ENCODE measurements at places on chromosomes 2 and 18.

DNA sequence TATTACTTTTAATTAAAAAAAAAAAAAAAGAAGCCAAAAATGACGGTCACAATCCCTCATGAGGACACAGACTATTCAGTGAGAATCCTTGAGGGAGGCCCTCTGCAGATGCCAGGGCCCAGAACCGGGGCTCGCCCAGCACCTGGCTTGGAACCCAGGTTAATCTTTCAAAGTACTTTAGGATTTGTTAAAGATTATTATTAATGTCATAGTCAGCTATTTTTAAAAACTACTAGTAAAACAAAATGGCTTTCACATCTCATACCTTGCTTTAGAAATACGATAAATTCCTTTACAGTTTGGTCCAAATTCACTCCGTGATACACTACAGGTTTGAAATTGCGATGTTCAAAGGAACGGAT lies 27.1 kb downstream of the C2orf76 start:
- DNase-seq: no peak

GRCh38 chr18:72995558-72995957 lies 127.8 kb upstream of the NETO1 start:
- no peak for DNase-seq

DNA sequence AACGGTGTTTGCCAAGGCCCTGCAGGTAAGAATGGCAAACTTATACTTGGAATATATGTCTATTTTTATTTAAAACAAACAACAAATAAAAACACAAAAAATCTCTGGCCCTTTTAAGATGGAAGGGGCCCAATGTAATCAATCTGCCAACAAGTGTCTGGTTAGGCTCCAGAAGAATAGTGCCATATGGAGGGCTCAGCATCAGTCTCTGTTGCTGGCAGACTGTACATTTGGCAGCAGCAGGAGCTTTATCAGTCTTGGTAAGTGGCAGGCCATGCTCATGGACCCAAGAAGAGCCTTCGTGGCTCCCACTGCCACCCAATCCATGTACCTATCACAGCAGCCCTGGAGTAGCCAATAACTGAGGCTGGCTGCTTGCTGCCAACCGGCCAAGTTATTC lies 101.1 kb downstream of the GALNT3 start:
- no peak for DNase-seq

DNA sequence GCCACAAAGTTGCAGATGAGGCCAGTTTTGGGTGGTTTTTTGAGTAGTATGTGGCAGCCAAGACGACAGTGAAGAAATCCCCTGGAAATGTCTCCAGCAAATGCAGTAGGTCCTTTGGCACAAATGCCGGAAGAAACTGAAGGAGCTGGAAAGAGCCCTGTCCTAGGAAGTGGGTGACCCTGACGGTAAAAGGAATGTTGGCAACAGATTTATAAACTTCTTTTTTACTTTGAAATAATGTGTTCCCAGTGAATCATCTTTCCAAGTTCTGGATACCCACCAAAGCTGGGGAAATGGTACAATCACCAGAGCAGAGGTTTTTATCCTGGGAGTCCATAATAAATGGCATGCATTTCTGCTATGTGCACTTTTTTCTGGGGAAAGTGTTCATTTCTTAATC lies 112.9 kb downstream of the CSRNP3 start:
- no peak for DNase-seq

GRCh38 chr18:49089049-49089448 lies 138.3 kb upstream of the SMAD7 start:
- no peak for DNase-seq

- DNase-seq: no peak
These were observed 31.5 kb upstream of the HAAO start for GRCh38 chr2:42823744-42824453.

DNA sequence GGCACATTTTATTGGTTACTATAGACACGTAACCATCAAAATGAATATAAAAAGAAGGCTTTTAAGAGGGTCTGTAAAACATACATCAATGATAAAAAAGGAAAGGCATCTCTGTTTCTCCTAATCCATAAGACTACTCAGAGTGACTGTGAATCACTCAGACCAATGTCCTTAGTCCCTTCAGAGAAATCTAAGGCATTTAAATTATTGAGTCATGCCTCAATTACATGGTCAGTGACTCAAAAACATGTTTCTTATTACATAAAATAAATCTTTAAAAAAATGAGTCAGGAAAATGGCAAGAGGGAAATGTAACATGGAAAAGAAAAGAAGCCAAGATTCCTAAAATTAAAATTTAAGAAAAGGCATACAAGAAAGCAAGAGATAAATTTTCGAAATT lies 146.6 kb downstream of the ERBB4 start:
- DNase-seq: no peak

DNA sequence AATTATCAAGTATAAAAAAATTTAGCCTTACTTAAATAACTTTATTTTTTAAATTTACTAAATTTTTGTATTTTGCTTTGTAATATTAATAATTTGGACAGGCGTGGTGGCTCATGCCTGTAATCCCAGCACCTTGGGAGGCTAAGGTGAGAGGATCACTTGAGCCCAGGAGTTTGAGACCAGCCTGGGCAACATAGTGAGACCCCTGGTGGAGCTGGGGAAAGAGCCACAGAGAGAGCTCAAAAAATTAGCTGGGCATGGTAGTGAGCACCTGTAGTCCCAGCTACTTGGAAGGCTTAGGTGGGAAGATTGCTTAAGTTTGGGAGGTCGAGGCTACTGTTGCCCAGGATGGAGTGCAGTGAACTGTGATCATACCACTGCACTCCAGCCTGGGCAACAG lies 143.5 kb downstream of the B3GNT2 start:
- no peak for DNase-seq

DNA sequence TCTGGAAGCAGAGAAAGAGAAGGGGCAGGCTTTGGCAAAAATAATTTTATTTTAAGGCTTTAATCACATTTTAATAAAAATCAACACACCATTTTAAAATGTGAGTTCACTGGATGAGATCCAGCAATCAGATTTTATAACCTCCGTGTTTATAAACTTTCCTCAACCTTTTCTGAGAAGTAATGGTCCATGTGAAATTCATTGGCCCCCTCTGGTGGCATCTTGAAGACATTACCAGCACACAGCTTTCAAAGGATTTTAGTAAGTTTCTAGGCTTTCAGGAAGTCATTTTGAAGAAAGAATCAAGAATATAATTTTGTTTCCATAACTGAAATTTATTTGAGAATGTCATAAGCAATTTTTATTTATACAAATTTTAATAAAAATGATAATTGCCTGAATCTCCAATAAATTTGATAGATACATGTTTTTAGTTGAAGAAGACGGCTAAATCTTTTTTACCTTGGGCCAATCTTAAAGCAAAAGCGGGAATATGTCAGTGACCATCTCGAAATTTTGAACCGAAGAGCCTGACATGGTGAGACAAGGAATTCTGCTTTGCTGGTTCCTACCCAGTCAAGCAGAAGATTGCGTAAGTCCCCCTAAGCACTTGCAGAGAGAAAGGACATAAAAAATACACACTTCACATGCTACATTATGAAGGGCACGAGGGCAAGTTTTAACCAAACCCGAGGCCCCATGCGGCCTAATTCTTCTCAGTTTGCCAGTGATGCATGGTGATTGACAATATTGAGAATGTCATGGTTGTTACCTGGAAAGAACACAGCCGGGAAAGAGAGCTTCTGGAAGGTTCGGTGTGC lies 128.4 kb upstream of the CBLN2 start:
- no peak for DNase-seq

DNA sequence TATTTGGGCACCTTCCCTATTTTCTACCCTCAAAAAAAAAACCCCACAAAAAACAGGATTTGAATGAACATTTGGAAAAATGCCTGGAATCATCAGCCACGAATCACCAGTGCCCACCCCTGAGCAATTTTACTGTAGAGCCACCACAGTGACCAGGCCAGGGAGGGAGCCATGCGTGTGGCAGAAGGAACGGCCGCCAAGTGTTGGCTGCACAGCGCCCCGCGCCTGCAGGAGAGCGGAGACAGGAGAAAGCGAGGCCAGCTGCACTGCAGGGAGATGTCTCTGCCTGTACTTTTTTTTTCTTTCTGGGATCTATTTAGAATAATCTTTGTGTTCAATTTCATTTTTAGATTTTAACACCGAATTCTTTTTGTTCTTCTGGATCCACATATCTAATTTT lies 269.3 kb upstream of the RAB12 start:
- DNase-seq: no peak

GRCh38 chr18:21489919-21490495 lies 110.5 kb downstream of the ESCO1 start:
- no peak for DNase-seq

- DNase-seq: no peak
These were observed 32.2 kb downstream of the SPATS2L start for GRCh38 chr2:200338692-200339091.

- no peak for DNase-seq
These were observed 213.6 kb upstream of the SP5 start for GRCh38 chr2:170501421-170502043.

- DNase-seq: no peak
These were observed 101.6 kb downstream of the ANTXR1 start for GRCh38 chr2:69114534-69114933.

DNA sequence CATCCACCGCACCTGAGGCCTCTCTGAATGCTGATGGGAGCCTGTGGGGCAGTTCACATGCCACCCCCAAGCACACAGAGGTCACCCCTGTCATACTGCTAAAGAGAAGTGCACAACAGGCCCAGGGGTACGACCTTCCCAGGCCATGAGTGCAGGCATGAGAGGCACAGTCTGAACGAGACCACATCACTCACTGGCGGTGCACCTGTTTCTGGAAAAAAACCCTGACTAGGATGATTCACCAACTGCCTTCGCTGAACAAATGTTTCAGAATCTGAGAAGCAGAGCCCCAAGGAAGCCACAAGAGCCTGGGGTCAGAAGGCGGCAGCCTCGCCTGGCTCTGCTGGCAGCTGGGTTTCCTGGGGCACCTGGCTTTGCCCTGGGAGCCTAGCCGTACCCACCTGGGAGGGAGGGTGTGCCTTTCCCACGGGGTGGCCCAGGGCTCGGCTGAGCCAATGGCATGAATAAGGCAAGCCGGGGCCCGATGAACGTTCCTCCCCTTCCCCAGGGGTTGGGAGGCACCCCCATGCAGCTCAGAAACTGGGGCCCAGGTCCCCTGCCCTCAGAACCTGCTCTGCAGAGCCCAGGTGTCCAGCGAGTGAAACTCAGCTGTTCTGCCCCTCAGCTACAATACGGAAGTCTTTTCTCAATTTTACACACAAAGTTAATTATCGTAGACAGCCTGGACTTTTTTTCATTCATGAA lies 73.8 kb downstream of the HDAC4 start:
- DNase-seq: no peak

GRCh38 chr18:24231773-24232735 lies 93.2 kb downstream of the CABYR start:
- DNase-seq: no peak

GRCh38 chr2:108278631-108279030 lies 10.1 kb upstream of the SULT1C2 start:
- DNase-seq: no peak

All from progenitor cell of endocrine pancreas (in vitro differentiated cells).